ENCODE measurements at places on chromosomes 2 and 18.

DNA sequence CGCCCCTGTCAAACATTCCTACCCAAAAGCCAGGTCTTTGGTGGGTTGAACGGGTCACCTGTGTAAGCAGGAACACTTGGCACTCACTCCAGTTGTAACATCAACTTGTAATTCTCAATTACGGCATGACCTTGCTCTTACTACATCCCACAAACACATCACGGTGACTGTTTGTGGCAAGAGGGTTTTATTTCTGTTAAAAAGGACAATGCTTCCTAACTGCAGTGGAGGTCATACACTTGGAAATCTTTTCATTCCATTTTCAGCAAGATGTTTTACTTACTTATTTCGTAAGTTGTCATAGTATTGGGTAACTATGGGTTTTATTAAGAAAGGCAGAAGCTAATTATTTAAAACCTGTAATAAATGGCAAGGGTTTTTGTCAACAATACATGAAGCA, 126.1 kb downstream of the ZNF516 start:
- DNase-seq: no peak

- DNase-seq: no peak
Measured at GRCh38 chr2:208708486-208708885, 301.9 kb downstream of the PTH2R start.

GRCh38 chr2:105924271-105924670, 179.6 kb downstream of the NCK2 start:
- no peak for DNase-seq

DNA sequence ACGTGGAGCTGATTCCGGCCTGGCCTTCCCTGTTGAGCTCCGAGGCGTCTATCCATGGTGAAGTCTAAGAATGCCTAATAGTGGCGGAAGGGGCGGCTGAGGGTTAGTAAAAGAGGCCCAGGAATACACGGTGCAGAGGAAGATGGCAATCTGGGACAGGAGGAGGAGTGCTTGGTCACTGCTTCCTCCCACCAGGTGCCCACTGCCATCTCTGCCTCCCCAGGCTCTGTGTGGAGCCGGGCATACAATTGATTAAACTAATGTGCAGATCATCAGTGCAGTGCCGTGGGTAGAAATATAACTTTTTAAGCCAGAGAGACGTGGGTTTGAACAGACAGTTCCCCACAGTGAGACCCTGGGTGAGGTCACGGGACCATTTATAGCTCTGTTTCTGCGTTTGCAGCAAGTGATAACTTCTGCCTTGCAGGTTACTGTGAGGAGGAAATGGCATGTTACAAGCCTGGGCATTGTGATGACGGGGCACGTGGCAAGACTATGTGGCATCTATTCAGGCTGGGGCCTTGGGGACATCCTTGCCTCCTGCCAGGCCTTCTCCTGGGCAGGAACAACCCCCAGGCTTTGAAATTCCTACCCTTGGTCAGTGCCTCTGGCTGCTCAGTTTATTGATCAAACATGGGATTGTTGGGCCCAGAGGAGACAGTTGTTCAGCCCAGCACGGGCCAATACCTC, 204.9 kb downstream of the ASB1 start:
- no peak for DNase-seq

DNA sequence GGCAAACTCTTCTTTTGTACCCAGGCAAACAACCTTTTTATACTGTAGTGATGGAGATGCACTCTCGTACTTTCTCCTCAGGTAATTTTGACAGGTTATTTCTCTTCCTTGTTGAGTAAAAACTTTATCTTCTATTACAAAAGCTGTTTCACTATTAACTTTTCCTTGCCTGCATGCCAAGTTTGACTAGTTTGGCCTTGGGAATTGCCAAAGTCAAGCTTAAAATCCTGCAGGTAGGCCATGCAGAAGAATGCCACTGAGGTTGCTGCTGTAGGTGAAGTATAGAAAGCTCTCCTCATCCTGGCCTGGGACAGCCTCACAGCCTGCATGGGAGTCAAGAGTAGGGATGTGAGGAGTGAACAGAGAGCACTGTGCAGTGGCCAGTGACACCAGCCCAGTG, 1293.5 kb upstream of the CHAC2 start:
- DNase-seq: no peak

DNA sequence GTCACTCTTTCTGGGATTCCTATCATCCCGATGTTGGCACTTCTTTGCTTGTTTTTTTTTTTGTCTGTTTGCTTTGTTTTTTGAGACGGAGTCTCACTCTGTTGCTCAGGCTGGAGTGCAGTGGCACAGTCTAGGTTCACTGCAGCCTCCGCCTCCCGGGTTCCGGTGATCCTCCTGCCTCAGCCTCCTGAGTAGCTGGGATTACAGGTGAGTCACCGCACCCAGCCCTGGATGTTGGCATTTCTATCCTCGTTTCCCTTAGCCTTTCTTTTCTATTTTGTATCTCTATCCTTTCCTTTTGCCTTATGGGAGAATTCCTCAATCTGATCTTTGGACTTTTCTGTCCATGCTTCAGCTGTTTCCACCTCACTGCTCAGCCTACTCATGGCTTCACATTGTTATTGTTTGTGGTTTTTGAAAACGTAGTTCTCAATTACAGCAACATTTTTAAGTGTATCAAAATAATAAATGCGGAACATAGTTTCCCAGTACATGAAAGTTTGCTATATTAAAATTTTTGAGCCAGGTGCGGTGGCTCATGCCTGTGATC, 62.1 kb upstream of the ZNF516 start:
- no peak for DNase-seq

GRCh38 chr2:166337932-166338331, 37.8 kb downstream of the SCN9A start:
- no peak for DNase-seq

GRCh38 chr2:232687382-232688160, 9.6 kb upstream of the GIGYF2 start:
- DNase-seq: no peak
